Right renal cortex interstitium (tissue), 3 donors: ENCODE measurements at places on chromosomes 13 and 19. TPM values are rescaled to one million over a fixed set of nuclear protein-coding genes. Genes with fewer than 3 reads are reported as not detected.

The SMIM44 gene
- polyA plus RNA-seq, result not detected

The ZNF709 gene
- 8.2 TPM for polyA plus RNA-seq

The PEAK3 gene
- 0.04 TPM for polyA plus RNA-seq

The ACP7 gene
- 0.31 TPM for polyA plus RNA-seq

The DACH1 gene
- 121 TPM for polyA plus RNA-seq

The PRR36 gene
- polyA plus RNA-seq, result 4.5 TPM

The CEACAM1 gene
- polyA plus RNA-seq, result 10.0 TPM

The ZNF606 gene
- polyA plus RNA-seq, result 31.2 TPM

The CPB2 gene
- polyA plus RNA-seq, result 0.18 TPM

The ZNF560 gene
- polyA plus RNA-seq, result 1.2 TPM

The IGFLR1 gene
- 2.7 TPM for polyA plus RNA-seq

The ZNF506 gene
- polyA plus RNA-seq, result 33.8 TPM

- no peak for DNase-seq
Measured at GRCh38 chr13:95217920-95218830, 83.1 kb downstream of the ABCC4 start.

DNA sequence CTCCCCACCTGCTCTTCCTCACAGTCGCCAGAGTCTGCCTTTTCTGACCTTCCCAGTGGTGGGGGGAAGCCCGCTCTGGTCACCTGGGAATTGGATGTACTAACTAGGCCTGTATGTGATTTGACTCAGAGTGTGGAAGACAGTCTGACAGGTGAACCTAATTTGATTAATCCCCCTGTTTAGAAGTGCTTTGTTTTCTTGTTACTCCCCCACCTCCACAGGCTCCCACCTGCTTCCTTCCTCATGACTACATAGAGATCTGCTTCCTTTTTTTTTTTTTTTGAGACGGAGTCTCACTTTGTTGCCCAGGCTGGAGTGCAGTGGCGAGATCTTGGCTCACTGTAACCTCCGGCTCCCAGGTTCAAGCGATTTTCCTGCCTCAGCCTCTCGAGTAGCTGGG lies 44.0 kb downstream of the COG3 start:
- no peak for DNase-seq

- DNase-seq, result no peak
Measured at GRCh38 chr13:98598043-98598442, 21.1 kb upstream of the STK24 start.

GRCh38 chr19:29088761-29089160 lies 124.2 kb downstream of the UQCRFS1 start:
- DNase-seq, result no peak

DNA sequence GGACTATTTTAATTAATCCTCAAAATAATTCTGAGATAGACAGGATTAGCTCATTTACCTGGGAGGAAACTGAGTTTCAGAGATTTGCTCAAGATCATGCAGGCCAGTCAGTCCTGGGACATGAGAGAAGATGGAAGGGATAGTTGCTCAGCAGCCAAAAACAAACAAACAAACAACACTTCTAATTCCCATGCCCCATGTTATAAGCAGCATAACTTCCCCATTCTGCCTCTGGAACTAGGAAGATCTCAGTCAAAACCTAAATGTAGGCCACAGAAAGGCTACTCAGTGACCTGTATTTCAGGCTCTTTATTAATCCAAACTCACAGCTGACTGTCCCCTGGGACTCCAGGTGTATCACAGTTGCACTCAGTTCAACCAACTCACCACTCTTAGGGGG lies 489.2 kb upstream of the NBEA start:
- DNase-seq, result no peak

GRCh38 chr13:24233351-24233901 lies 72.9 kb downstream of the SPATA13 start:
- peak; percentile 21 for DNase-seq

GRCh38 chr19:40305403-40305802 lies 20.3 kb upstream of the AKT2 start:
- DNase-seq, result peak; percentile 69

- DNase-seq, result no peak
Measured at GRCh38 chr13:113960276-113960948, 13.5 kb downstream of the C13orf46 start.

GRCh38 chr13:36815062-36815461 lies 4.0 kb upstream of the RFXAP start:
- DNase-seq, result no peak

GRCh38 chr13:43377149-43377548 lies 353.8 kb downstream of the DNAJC15 start:
- no peak for DNase-seq

DNA sequence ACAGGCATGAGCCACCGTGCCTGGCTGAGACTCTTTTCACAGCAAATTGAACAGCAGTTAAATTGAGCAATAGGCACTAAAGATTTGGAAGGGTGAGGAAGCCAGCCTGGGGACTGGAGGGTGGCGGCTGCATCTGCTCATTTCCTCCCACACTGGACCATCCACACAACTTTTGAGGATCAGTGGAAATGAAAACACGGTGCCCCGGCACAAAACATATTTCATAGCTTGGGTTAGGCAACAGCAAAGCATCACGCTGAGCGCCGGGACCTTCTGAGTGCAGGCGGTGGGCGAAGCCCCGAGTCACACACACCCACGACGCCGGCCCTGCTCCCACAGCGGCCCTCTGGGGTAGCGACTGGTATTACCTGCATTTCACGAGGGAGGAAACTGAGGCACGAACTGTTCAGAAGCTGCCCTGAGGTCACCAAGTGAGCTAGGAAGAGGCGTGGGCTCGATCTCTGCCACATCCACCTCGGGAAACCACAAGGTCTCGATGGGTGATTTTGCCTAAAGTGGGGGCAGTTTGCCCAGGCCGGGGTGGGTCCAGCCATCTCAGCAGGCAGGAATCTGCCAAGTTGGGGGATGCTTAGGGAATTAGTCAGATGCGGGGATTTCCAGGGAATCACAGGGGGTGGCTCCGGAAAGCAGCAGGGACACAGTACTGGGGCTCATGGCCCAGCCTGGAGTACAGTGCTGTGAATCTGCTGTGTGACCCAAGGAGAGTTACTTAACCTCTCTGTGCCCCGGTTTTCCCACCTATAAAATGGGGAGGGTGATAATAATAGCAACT lies 3.5 kb upstream of the SBNO2 start:
- no peak for DNase-seq

DNA sequence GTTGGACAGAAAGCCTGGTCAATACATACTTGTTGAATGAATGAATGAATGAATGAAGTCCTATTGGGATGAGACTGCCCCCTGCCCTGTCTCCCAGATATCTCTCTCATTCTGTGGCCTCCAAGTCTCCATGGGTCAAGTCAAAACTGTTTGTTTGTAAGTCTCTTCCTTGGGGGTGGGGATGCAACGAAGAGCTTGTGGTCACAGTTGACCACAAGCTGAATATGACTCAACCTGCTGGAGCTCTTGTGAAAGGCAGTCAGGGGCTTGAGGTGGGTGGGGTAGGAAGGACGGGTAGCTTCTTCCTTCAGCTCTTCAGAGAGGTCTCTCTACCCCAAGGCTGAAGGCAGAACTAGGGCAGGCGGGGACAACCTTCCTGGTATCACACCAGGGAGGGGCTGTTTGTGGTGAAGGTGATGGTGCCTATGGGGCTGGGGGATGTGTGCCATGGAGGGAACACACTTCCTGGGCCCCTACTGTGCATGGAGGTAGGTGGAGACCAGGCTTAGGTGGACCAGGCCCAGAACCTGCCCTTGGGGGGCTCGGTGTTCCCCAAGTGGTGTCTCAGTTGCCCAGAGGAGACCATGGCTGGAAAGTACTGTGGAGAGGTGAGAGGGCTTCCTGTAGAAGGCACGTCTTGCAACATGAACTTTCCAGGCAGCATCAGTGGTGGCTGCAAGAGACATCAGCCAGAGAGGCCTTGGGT lies 8.0 kb downstream of the MYO1F start:
- DNase-seq, result no peak

DNA sequence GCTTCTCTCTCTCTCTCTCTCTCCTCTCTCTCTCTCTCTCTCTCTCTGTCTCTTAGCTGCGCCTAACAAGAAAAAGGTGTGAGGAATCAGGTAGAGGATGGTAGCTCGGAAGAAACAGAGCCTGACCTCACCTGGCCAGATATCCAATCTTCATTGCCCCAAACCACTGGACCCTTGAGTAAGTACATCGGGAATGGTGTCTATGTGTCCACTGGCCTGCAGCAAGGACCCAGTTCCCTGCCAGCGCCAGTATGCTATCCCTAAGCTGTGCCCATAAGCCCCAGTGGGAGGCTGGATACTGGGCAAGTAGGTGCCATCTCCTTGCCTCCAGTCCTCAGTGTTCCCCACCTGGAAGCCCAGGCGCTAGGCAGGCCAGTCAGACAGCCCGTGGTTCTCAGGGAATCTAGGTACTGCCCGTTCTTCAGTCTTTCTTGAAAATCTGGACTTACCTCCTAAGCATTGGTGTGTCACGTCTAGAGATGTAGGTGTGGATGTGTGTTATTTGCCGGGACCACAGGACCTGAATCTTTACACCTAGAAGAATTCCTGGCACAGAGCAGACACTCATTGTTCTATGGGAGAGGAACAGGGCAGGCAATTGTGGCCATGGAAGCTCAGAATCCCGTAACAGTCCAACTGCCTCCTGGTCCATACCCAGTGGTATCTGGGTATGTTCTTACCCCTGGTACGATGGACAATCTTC lies 7.3 kb downstream of the URAD start:
- no peak for DNase-seq

GRCh38 chr13:33787051-33787591 lies 30.8 kb upstream of the RFC3 start:
- DNase-seq, result no peak

- no peak for DNase-seq
Measured at GRCh38 chr19:45428384-45429231, 4.9 kb upstream of the ERCC1 start.

DNA sequence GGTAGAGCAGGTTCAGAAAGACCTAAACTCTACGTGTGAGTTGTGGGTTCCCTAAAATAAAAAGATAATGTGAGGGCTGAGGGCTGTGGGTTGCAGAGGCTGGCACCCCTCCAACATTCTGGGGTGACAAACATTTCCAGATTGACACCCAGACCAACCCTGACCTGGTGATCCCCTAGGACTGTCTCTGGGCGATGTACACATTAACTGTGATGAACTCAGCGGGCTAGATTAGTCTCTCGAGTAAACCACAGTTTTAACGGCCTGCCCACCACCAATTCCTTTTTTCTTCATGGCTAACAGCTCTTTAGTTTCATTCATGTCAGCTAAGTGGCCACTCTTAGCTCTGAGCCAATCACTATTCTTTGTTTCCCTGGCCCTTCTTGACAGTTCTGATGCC lies 24.8 kb downstream of the SIAH3 start:
- no peak for DNase-seq
